ENCODE measurements at places on chromosomes 11 and 22.

DNA sequence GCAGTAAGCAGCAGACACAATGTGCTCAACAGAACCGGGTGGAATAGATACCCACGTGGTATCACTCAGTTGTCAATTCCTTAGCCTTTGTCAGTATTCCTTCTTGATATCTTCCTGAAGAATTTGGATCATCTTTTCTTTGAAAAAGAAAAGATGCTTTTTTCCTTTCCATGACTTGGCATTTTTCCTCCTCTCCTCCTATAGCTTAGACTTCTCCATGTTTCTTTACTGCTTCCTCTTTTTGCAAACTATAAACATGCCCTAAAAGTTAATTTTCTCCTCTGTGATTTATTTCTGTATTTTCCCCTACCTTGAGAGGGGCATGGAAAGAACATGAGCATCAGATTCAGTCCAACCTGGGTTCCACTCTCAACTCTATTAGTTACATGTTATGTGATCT is 11.7 kb downstream of the CBLIF start:
- no peak for DNase-seq

GRCh38 chr11:96307776-96308140 is 35.2 kb downstream of the MAML2 start:
- DNase-seq = peak; percentile 45

- DNase-seq = peak; percentile 84
Observed at GRCh38 chr11:57567515-57568329, at the start of gene UBE2L6. Gene UBE2L6, minus strand, starts transcription at chr11:57567672. Its CDS starts 61 bp downstream, at chr11:57567611.

- no peak for DNase-seq
Observed at GRCh38 chr11:94303966-94304958, at the start of gene IZUMO1R. Gene IZUMO1R, plus strand, starts transcription at chr11:94304580. Its CDS starts 1,057 bp downstream, at chr11:94305637.

DNA sequence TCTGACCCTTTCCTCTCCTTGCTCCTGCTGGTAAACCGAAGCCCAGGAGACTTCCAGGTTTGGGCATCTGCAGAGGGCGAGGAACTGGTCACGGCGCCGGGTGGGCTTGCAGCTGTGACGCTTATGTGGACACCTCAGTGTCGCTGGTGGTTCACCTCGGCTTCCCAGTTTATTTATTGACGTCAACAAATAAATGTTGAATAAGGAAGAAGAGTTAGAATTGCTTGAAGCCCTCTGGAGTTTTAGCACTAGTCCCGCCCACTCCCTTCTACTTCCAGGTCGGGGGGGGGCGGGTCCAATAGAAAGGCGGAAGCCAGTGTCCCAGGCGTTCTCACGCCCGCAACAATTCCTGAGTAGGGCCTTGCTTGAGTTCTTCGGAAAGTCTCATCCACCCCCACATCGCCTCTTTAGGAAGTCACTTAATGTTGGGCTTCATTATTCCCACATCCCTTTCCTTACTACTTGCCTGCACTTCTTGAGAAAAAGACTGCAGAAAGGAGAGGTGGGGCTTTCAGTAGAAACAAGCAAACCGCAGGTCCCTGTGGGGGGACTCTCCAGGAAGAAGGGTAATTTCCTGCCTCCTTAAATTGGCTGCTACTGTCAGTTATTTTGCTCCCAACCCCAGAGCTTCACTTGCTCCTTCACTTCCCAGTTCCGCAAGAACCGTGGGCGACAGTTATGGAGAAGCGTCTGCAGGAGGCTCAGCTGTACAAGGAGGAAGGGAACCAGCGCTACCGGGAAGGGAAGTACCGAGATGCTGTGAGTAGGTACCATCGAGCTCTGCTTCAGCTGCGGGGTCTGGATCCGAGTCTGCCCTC is at the start of gene TTC9C:
TSS of gene TTC9C (plus strand) at position 316 of the 818 bp plus-strand sequence. CDS start at position 679, 363 bp downstream.
- peak; percentile 85 for DNase-seq

GRCh38 chr11:76997512-76997911 is 36.7 kb upstream of the B3GNT6 start:
- no peak for DNase-seq

DNA sequence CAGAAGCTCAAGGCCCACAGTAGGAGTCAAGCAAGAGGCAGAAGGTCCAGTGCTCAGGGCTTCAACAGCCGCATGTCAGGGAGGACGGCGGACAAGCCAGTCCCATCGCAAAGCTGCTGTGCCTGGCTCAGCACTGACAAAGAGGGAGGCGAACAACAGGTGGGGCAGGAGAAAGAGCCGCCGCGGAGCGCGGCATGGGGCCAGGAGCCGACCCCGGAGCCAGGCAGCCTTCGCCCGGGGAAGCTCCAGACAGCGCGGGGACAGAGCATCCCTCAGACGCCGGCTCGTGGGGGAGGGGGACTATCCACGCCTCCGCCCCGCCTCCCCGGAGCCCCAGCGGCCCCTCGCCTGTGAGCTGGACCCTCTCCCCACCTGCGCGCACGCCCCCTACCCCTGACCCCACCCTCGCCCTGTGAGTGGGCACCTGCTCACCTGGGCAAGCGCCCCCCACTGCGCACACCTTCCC is 369 bp downstream of the DHCR7 start:
- peak; percentile 43 for DNase-seq

- no peak for DNase-seq
Observed at GRCh38 chr11:43994196-43994595, 51.8 kb downstream of the C11orf96 start.

- DNase-seq = peak; percentile 84
Observed at GRCh38 chr22:26718905-26719304, 61.5 kb downstream of the MIAT start.

GRCh38 chr11:19276859-19277808 is 36.4 kb upstream of the E2F8 start:
- no peak for DNase-seq

GRCh38 chr11:126419801-126420697 is 64.6 kb downstream of the ST3GAL4 start:
- DNase-seq = peak; percentile 67

GRCh38 chr11:125101596-125101995 is 9.8 kb downstream of the TMEM218 start:
- DNase-seq = no peak

DNA sequence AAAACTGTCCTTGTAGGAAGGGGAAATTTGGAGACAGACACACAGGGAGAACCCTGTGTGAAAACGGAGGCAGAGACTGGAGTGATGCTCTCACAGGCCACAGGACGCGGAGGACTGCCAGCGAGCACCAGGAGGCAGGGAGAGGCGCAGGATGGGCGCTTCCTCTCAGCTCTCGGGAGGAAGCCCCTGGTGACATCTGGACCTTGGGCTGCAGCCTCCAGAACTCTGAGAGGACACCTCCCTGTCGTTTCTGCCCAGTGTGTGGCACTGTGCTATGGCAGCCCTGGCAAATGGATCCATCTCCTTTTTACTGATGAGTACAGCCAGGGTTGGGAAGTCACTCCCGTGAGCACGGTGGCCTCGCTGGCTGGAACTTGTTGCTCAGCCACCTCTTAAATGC is 73.9 kb downstream of the LRRC32 start:
- no peak for DNase-seq

DNA sequence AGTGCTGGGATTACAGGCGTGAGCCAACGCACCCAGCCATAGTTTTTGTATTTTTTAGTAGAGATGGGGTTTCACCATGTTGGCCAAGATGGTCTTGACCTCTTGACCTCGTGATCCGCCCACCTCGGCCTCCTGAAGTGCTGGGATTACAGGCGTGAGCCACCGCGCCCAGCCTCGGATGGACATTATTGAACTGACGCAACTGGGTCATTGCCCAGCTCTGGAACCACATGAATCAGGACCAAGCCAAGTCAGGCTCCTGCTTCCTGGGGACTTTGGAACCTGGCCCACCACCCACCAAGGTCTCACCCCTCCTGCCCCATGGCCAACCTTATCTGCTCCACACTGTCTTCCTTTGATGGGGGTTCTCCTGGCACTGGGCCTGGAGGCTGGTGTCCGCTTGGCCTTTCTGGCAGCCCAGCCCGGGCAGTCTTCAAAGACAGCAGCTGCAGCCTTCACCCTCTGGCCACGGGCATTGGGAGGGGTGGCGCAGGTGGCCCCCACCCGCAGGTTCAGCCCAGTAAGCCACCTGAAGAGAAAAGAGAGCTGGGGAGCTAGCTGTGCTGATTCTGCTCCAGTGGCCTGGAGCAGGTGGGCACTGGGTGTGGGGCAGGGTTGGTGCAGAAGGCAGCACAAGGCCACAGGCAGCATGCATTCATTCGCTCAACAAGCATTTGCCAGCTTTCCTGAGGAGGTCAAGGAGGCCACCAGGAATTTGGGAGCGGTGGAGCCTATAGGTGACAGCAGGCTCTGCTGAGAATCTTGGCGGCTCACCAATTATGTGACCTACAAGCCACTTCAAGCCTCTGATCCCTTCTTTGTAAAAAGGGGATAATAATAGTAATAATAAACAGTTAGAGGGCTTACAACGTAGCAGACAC is 5.7 kb downstream of the CHADL start:
- no peak for DNase-seq

GRCh38 chr11:38598418-38598817 is 2000.4 kb upstream of the RAG2 start:
- DNase-seq = no peak

DNA sequence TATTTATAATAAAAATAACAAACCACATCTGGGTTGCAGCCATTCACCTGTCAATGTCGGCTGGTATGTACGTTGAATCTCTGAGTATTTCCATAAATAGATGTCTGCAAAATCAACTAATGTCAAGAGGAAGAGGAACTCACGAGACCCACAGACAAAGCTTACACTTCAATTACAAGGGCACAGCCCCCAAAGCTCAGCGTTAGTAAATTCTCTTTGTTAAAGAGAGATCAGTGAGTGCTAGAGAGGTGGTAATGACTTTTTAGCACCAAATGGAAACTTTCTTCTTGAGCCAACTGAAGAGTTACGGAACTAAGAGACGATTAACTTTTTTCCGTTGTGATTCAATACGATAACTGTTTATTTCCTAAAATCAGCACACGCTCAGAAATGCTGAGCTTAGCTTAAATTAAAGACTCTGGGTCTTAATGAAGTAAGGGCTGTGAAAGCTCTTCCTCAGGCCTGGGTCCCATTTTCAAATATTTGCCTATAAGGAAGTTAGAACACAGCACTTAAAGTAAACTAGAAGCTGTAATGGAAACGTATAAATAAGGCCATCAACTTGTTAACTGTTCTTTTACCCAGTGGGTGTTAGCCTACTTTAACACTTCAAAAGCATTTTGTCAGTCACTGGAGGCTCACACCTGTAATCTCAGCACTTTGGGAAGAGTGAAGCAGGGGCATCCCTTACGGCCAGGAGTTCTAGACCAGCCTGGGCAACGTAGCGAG is 22.8 kb upstream of the TFIP11 start:
- no peak for DNase-seq

DNA sequence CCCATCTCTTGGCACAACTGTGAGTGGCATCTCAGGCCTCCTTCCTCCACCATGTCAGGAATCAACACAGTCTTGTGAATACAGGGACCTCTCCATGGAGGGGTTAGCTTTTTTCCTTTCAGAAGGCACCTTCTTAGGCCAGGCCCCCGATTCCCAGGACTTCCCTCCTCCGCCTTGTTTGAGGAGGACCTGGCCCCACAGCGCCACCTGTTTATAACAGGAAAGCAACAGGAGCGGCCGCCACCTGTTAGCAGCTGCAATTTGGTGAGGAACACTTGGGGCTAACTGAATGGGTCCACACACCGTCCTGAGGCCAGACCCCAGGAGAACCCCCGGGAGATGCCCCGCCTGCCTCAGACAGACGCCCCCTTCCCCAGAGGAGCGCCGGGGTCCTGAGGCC is 3.8 kb upstream of the PKP3 start:
- no peak for DNase-seq

DNA sequence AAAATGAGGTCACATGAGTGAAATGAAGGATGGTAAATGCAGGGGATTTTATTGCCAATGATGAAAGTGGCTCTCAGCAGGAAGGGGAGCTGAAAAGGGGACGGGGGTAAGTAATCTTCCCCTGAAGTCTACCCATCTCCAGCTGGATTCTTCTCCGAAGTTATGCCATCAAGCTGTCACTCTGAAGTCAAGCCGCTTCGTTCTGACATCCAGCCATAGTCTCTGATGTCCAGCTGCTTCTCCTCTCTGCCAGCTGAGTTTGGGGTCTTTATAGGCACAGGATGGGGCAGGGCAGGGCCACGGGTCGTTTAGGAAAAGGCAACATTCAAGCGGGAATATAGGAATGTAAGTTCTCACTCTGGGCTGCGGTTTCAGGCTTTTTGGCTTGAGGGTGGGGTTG is 181.9 kb upstream of the ANO3 start:
- no peak for DNase-seq
